ENCODE measurements at places on chromosomes 7 and 10. TPM values are rescaled to one million over a fixed set of nuclear protein-coding genes. Genes with fewer than 3 reads are reported as not detected.

GRCh38 chr7:140571538-140572122, 69.0 kb downstream of the DENND2A start:
- H3K4me1 ChIP-seq = no peaks in the 10 kb centered on the region
- peaks cover 5% of the 10 kb centered on the region for H3K27me3 ChIP-seq
- no peak for DNase-seq

- no peak for DNase-seq
- no peaks in the 10 kb centered on the region for H3K36me3 ChIP-seq
- H3K27ac ChIP-seq = no peak overlapping the region
- peaks cover 11% of the 10 kb centered on the region for H3K27me3 ChIP-seq
Measured at GRCh38 chr10:96789571-96790108, 42.5 kb upstream of the LCOR start.

DNA sequence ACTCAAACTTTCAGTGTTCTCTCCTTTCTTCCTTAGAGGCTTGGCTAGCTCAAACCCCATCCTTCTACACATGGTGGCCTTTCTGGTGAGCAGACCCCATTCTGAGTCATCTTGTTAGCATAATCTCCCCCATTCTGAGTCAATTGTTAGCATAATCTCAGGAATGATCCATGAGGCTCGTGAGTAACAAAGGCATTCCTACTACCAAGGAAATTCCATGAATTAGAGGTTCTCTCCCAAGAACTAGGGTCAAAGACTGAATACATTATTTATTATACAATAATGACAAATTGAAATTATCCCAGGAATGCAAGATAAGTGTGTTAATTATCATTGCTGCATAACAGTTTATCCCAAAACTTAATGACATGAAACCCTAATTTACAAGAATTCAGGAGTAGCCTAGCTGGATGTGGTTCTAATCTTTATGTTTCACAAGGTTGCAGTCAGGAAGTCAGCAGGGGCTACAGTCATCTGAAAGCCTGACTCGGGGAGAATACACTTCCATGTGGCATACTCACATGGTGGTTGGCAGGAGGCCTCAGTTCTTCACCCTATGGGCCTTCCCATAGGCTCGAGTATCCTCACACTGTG, 100.2 kb downstream of the MMRN2 start:
- no peaks in the 10 kb centered on the region for H3K4me1 ChIP-seq
- no peak overlapping the region for H3K27ac ChIP-seq
- H3K27me3 ChIP-seq = no peaks in the 10 kb centered on the region
- no peak overlapping the region for H3K4me3 ChIP-seq
- H3K36me3 ChIP-seq = peaks cover 9% of the 10 kb centered on the region

DNA sequence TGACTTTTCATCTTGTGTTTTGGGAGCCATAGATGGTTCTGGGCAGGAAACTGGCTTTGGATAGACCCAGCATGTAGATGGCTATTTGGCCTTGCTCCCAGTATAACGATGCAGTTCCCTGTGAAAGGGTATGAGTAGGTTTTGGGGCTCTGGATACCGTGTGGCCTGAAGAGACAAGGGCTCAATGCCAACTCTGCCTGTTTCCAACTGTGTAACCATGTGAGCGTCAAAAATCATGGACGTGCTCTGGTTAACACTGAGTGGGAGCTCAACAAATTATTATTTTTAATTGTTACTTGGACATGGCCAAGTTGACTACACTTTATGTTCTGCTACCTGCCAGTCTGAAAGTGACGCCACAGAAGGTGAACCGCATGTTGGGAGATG, 41.8 kb downstream of the EGFR start:
- peaks cover 22% of the 10 kb centered on the region for H3K27me3 ChIP-seq
- no peak for DNase-seq
- no peak overlapping the region for H3K27ac ChIP-seq
- no peak overlapping the region for H3K4me3 ChIP-seq
- no peaks in the 10 kb centered on the region for H3K4me1 ChIP-seq

GRCh38 chr10:52653263-52653909, 119.2 kb downstream of the MBL2 start:
- no peaks in the 10 kb centered on the region for H3K36me3 ChIP-seq
- H3K27me3 ChIP-seq = no peaks in the 10 kb centered on the region
- no peak overlapping the region for H3K4me3 ChIP-seq
- no peaks in the 10 kb centered on the region for H3K4me1 ChIP-seq

- no peak for DNase-seq
- no peak overlapping the region for H3K4me3 ChIP-seq
- H3K27me3 ChIP-seq = peaks cover 17% of the 10 kb centered on the region
- peaks cover 14% of the 10 kb centered on the region for H3K4me1 ChIP-seq
- no peak overlapping the region for H3K27ac ChIP-seq
- no peaks in the 10 kb centered on the region for H3K36me3 ChIP-seq
Measured at GRCh38 chr7:1288996-1289551, 56.4 kb downstream of the UNCX start.

- no peaks in the 10 kb centered on the region for H3K36me3 ChIP-seq
- H3K27ac ChIP-seq = no peak overlapping the region
- no peaks in the 10 kb centered on the region for H3K4me1 ChIP-seq
- H3K4me3 ChIP-seq = no peak overlapping the region
Measured at GRCh38 chr7:86788948-86789347, 145.2 kb downstream of the GRM3 start.

- no peak overlapping the region for H3K27ac ChIP-seq
- H3K36me3 ChIP-seq = peaks cover 3% of the 10 kb centered on the region
- no peaks in the 10 kb centered on the region for H3K4me1 ChIP-seq
- DNase-seq = no peak
- peaks cover 2% of the 10 kb centered on the region for H3K27me3 ChIP-seq
Measured at GRCh38 chr7:99193527-99194220, 14.2 kb downstream of the KPNA7 start.

DNA sequence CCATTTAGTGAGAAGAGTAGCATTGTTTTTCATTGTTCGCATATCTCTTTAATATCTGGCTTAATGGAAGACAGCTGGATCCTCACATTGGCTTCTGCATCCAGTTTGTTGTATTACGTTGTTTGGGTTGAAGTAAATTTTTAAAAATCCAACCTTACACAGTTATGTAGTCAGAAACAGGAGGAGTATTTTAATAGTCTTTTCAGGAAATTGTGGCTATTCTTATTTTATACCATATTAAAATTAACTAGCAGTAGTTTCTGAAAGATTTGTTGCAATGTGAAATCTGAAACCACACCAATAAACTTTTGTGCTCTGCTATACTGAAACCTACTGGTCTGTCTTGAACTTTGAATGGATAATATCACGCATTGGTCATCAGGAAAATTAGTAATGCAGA, 27.9 kb downstream of the MYPN start:
- no peaks in the 10 kb centered on the region for H3K36me3 ChIP-seq
- H3K4me1 ChIP-seq = no peaks in the 10 kb centered on the region
- no peak for DNase-seq
- no peak overlapping the region for H3K4me3 ChIP-seq
- H3K27me3 ChIP-seq = peaks cover 12% of the 10 kb centered on the region
- H3K27ac ChIP-seq = no peak overlapping the region

DNA sequence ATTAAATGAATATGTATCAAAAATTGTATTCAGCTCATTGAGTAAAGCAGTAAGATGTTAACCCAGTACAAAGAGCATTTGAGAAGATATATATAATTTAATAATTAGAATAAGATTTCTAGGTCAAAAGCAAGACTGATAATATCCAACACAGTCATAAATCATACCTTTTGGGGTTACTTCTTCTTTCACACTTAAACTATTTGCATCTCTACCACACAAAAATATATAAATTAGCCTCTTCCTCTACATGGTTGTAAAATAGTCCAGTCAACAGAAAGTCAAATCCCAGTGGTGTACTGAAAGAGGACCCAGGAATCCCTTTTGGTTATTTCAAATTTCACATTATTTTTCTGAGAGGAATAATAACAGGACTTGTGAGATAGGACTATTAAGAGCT, 204.6 kb upstream of the INHBA start:
- no peak for DNase-seq
- peaks cover 9% of the 10 kb centered on the region for H3K27me3 ChIP-seq
- H3K4me3 ChIP-seq = no peak overlapping the region
- no peak overlapping the region for H3K27ac ChIP-seq

GRCh38 chr7:16421333-16422102, at the start of gene CRPPA:
Gene CRPPA, minus strand, starts transcription at chr7:16421538. Its CDS starts 216 bp downstream, at chr7:16421322.
- H3K27me3 ChIP-seq = peaks cover 3% of the 10 kb centered on the region
- H3K36me3 ChIP-seq = peaks cover 1% of the 10 kb centered on the region
- H3K4me3 ChIP-seq = peak within 1 kb of the TSS; percentile 89
- peak within 1 kb of the TSS; percentile 96 for H3K27ac ChIP-seq
- peak; percentile 50 for DNase-seq

DNA sequence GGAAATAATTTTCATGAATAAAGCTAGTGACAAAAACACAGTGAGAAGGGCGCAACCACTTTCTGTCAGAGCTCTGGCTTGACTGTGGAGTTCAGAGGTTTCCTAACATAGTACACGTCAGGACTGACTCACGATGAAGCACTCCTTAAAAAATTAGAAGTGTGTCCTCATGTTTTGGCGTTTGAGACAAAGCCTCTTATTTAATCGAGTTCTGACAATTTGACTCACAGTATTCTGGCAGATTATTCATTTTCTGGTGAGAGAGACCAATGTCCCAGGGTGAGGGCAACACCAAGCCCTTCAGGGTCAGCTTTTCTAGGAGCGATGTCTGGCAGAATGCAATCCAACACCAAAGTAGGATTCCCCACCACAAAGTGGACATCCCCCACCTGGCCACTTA, 108.7 kb downstream of the DIP2C start:
- H3K36me3 ChIP-seq = no peaks in the 10 kb centered on the region
- no peak overlapping the region for H3K4me3 ChIP-seq
- no peaks in the 10 kb centered on the region for H3K27me3 ChIP-seq
- no peak for DNase-seq
- H3K27ac ChIP-seq = no peak overlapping the region

GRCh38 chr10:59517341-59517899, 155.1 kb upstream of the FAM13C start:
- H3K4me1 ChIP-seq = no peaks in the 10 kb centered on the region
- no peak overlapping the region for H3K4me3 ChIP-seq
- H3K27me3 ChIP-seq = peaks cover 2% of the 10 kb centered on the region
- no peak overlapping the region for H3K27ac ChIP-seq
- no peaks in the 10 kb centered on the region for H3K36me3 ChIP-seq

GRCh38 chr10:107986571-107986970, 822.1 kb upstream of the SORCS1 start:
- DNase-seq = no peak
- H3K36me3 ChIP-seq = no peaks in the 10 kb centered on the region
- no peak overlapping the region for H3K27ac ChIP-seq
- no peaks in the 10 kb centered on the region for H3K4me1 ChIP-seq
- H3K27me3 ChIP-seq = no peaks in the 10 kb centered on the region
- H3K4me3 ChIP-seq = no peak overlapping the region

DNA sequence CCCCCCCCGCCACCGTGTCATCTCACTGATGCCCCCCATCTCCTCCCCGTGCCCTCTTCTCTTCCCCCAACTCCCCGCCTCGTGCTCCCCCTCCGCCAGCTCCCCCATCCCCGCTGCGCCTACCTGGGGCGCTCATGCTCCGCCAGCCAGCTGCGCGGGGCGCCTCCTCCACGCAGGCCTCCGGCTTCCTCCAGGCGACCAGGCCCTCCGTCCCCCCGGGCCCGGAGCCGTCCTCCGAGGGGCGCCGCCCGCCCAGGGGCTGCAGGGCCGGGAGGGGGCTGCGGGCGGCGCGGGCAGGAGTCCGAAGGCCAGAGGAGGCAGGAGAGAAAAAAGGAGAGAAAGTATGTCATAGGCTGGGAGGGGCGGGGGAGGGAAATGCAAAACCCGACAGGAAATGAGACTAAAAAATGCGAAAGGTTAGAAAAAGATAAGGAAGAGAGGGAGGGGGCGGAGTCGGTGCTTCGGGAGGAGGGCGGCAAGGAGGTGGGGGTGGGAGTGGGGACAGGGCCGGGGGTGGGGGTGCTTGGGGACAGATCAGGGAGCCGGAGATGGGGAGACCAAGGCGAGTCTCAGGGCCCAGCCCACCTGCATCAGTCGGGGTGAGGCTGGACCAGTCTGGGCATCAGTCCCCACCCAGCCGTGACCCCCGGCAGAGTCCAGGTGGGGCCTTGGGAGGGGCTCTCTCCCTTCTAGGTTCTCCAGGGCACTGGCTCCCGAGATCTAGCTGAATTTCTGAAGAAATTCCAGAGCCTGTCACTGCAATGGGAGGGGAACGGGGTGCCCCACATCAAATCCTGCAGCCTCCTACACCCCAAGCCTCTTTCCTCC, at the start of gene CARD11:
Gene CARD11, minus strand, starts transcription at position 324 of the 828 bp plus-strand sequence. CDS start 85,361 bp downstream, outside the sequence.
- no peaks in the 10 kb centered on the region for H3K27me3 ChIP-seq
- peak; percentile 77 for DNase-seq
- H3K36me3 ChIP-seq = peaks cover 27% of the 10 kb centered on the region
- peak within 1 kb of the TSS; percentile 98 for H3K4me3 ChIP-seq

DNA sequence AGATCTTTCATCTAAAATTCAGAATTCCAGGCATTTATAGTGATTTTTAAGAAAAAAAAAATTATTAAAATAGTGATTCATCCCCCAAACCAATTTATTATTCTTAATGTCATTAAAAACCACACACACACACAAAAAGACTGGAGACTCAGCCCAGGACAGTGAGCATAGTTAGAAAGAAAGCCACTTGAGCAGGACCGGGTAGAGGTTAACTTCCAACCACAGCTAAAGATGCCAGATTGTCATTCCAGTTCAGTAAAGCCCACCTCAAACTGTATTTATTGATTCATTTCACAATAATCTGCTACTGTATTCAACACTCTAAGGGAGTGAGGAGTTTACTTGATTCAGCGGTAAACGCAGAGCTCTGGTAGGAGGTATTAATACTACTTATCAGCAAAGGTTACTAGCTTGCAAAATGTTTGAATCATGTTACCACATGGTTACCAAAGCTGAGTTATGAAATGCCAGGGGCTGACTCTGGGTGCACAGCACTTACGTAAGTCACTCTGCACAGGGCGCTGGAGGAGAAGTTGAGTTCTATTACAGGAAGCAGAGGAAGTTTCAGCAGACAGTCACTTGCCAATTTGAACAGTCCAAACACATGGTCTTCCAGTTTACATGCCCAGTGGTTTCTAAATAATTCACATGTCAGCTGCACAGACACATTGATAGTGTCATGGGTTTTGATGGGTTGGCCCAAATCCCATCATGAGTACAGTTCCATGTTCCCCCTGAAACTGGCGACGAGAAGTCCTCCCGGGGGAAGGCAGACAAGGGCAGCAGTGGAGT, 64.6 kb downstream of the KLF6 start:
- no peak overlapping the region for H3K4me3 ChIP-seq
- peaks cover 6% of the 10 kb centered on the region for H3K4me1 ChIP-seq
- H3K27me3 ChIP-seq = no peaks in the 10 kb centered on the region
- DNase-seq = no peak

- H3K4me1 ChIP-seq = no peaks in the 10 kb centered on the region
- no peak overlapping the region for H3K27ac ChIP-seq
- no peaks in the 10 kb centered on the region for H3K36me3 ChIP-seq
- no peaks in the 10 kb centered on the region for H3K27me3 ChIP-seq
Measured at GRCh38 chr7:11957956-11958355, 126.0 kb upstream of the THSD7A start.

VPS26A gene
- 51.4 TPM for total RNA-seq

PRF1 gene
- 32.6 TPM for total RNA-seq

C10orf67 gene
- 0.07 TPM for total RNA-seq

PPP2R2D gene
- total RNA-seq = 32.3 TPM

ASAH2 gene
- 3.0 TPM for total RNA-seq

LRRC4 gene
- 0.74 TPM for total RNA-seq

CYP26A1 gene
- total RNA-seq = not detected

THNSL1 gene
- total RNA-seq = 6.2 TPM

TMEM130 gene
- not detected for total RNA-seq

A1CF gene
- not detected for total RNA-seq

EN2 gene
- not detected for total RNA-seq
